Stimulated activated CD4-positive, alpha-beta T cell treated with anti-CD3 and anti-CD28 coated beads, Interleukin-4, amount 100 ng/mL, for 4 hours (primary cell): ENCODE measurements at places on chromosomes 1 and 21.

DNA sequence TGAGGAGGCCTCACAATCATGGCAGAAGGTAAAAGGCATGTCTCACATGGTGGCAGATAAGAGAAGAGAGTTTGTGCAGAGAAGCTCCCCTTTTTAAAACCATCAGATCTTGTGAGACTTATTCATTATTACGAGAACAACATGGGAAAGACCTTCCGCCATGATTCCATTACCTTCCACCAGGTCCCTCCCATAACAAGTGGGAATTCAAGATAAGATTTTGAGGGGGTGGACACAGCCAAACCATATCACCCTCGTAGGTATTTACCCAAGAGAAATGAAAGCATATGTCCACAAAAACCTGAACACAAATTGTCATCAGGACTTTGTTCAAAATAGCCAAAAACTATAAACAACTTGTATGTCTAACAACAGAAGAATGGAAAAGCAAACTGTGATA lies 45.9 kb upstream of the TENT5C start:
- DNase-seq: no peak

GRCh38 chr1:100606438-100606837 lies 68.5 kb downstream of the GPR88 start:
- DNase-seq: no peak

DNA sequence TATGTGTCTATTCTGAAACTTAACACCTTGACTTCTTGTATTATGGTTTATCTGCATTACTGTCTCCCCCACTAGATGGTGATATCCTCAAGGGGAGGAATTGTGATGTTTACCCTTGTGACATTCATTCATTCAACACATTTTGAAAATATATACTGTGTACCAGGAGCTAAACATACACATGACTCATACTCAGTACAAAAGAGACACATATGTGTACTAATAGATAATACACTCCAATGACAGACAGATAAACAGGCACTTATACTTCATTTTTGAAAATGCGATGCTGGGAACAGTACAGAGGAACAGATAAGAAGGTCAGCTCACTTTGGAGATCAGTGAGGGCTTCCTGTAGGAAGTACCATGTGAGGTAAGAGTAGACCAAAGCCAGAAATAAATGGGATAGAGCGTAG lies 8.9 kb upstream of the RAB3GAP2 start:
- no peak for DNase-seq

- no peak for DNase-seq
Observed at GRCh38 chr1:45266151-45266801, 59.9 kb upstream of the ZSWIM5 start.

DNA sequence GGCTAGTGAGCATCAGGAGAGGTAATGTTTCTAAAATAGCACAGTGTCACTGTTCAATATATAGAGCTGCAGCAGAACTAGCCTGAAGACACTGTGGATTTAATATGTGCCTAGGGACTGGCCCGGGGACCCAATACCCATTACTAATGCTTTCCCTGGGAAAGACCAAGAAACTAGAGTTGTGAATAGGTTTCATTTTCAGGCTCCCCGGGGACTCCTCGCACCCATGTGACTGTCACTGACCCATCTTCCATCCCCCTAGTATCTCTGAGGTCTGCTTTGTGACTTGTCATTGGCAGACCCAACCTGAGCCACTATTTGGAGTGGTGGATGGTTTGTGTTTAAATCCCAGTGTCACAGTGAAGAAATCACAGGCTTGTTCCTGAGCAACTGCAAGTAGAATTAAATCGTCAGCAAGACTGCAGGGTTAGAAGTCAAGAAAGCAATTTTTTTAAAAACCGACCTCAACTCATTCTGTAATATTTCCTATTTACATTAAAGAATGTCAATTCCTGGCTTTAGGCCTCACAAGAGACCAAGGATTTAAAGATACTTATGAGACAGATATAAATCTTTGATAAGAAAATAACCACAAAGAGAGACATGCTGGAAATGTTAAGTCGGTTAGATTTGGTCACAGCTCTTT lies 130.0 kb upstream of the TNR start:
- no peak for DNase-seq

DNA sequence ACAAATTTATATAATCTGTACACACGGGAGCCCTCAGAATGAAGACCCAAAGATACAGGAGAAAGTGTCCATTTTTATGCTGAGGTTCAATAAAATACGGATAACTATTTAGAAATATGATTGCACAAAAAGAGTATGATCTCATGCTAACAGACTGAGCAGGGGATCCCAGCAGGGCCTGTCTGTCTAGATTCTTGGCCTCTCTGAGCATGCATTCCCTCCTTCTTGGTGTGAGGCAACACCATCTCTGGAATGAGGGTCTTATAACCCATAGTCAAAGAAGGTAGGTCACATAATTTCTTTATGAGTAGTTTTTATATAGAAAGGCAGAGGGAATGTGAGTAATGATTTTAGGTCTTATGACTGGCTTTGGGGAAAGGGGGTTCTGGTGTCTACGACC lies 5.4 kb downstream of the PRMT6 start:
- DNase-seq: no peak

DNA sequence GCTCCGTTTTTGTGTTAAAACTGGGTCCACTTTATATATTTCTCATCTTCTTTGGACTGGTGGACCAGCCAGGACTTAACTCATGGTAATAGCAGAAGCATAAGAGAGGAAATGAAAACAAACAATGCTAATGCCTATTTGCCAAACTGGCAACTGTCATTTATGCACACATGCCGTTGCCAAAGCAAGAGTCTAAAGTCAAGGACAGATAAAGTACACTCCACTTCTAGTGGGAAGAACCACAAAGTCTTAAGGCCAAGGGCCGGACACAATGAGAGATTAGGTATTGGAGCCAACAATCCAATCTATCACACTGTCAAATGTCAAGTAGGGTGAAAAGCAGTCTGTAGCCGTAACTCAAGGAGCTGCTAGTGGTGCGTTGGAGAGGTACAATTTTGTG lies 157.7 kb downstream of the LYPLAL1 start:
- DNase-seq: no peak

DNA sequence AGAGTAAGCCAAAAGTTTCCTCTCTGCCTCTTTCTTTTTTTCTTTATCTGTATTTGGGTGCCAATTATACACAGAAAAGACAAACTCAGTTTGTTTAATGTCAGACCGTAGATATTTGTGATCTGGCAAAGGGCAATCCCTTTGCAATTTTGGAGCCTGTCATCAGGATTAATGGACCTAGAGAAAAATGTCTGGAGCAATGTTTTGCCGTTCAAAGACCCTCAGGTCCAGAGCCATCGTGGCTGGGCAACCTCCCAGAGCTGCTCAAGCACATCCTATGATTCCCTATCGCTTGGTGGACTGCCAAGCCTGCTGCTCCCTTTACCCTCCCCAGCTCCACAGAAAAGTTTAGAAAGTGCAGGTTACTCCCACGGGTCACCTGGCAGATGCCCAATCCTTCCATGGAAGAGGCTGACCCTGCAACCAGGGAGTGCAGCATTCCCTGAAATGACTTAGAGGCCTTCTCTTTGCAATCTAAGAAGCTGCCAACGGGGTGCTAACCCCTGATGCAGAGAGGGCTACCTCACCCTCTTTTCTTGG lies 112.5 kb upstream of the NGF start:
- DNase-seq: no peak

DNA sequence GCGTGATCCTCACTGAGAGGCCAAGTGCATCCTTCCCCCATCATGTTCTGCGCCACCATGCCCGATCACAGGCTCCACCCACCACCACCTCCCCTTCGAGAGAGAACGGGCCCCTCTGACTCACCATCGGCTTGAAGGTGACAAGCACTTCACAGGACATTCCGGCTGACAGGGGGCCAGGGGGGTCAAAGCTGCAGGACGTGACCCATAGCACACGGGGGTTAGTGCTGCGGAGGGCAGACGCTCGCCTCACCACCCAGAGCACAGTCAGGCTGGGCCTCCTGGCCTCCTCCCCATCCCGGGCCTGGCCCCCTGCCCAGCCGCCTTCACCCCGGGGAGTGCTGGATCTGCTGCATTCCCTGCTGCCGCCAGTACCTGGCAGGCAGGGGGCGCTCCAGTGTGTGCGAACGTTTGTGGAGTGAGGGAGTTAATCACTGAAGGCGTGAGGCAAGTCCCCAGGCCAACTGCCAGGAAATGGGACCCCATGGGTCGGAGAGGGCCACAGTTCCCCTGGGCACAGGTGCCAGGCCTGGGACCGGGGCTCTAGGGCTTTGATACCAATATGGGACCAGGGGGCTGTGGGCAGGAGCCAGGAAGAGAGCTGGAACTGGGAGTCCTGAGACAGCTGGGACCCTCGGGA lies 40.9 kb upstream of the TMEM52 start:
- peak; percentile 69 for DNase-seq

GRCh38 chr21:33668180-33668579 lies 25.9 kb downstream of the ITSN1 start:
- DNase-seq: no peak

DNA sequence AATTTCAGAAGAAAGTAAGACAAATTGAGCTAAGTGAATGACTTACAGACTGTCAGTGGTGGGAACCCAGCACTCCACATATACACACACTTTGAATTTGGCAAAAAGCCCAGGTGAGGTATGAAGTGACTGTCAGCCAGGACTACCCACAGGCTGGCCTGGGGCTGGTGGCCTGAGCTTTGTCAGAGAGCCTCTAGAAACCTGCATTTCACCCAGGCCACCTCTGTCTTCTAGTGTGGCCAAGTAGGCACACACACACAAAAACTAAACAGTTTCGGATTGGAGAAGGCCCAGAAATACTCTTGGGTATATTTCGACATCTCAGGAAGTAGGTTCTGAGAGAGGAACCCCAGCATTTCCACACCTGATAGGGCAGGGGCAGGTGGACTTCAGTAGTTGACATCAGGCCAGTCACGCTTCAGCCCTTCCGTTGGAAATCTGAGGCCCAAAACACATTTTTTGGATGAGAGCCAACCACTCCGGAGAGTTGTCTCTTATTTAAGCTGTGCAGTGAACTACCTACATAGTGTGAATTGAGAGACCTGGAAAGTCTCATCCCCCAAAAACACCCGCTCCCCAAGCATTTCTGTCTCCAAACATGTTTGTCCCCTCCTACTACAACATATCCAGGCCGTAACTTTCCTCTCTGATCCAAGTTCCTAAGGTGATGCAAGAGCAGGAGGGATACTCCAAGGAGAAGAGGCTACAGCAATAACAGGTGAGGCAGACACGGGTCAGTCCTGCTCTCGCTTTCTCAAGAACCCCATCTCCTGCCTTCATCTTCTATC lies 167.2 kb upstream of the PROX1 start:
- DNase-seq: no peak

GRCh38 chr1:219092206-219092605 lies 81.5 kb upstream of the LYPLAL1 start:
- DNase-seq: no peak

- no peak for DNase-seq
Observed at GRCh38 chr1:50110656-50111055, 1.9 kb downstream of the ELAVL4 start.

DNA sequence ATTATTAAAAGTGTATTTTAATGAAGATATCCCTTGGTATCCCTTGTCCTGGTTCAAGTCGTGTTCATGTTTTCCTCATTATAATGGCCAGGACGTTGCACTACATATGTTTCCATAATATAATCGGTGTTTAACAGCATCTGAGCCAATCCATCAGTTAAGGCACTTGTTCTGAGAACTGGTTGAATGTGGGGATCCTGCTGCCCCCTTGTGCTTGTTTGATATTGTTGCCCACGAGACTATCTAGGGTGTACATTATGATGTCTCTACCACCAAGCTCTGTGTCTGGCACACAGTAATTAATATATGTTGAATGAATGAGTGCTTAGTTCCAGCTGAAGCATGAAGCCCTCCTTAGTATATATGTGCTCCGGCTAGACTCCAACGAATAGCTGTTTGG lies 193.0 kb downstream of the CACNA1E start:
- no peak for DNase-seq

- DNase-seq: no peak
Observed at GRCh38 chr1:37761416-37762095, 3.4 kb downstream of the EPHA10 start.

DNA sequence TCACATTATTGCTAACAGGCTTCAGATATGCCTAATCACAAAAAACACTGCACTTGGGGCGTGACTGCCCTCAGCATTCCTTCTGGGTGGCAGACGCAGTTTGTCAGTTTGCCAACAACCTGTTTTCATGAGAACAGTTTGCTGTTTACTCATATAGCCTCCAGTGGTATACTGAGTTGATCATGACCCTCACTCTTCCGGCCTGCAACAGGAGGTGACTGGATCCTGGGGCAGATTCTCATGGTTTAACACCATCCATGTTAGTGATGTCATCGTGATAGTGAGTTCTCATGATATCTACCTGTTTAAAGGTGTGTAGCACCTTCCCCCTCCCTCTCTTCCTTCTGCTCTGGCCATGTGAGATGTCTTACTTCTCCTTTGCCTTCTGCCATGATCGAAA lies 555.2 kb downstream of the PLPP3 start:
- no peak for DNase-seq

DNA sequence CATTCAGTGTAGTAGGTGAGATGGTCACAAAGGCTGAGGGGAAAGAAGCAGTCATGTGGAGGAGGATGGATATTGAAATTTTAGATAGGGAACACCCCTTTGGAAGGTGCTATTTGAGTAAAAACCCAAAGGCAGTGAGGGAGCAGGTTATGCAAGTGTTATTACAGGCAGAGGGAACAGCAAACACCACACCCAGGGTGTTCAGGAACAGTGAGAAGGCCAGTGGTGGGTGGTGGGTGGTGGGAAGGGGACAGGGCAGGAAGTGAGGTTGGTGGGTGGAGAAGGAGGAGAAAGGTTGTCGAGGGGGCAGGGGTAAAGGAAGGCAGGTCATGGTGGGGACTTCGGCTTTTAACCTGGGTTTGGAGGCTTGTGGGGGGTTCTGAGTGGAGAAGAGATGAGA lies 39.2 kb upstream of the SCMH1 start:
- no peak for DNase-seq

- no peak for DNase-seq
Observed at GRCh38 chr21:36015045-36015444, 45.3 kb downstream of the SETD4 start.

- no peak for DNase-seq
Observed at GRCh38 chr1:180953291-180954004, 40.8 kb downstream of the KIAA1614 start.

DNA sequence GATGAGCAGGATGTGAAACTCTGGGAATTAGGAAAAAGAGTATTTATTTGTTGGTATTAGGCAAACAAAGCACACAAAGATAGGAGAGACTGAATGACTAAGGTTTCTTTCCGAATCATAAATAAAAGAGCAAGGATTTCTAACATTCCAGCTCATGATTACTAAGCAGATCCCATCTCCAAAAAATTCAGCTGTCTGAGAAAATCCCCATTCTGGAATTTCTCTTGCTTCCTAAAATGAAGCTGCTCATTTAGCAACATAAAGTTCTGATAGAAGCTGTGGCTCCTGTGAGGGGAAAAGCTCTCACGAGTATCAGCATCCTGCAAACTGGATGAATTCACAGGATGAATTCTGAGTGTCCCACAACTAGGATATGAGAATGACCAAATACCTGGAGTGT lies 6.7 kb upstream of the SH2D5 start:
- no peak for DNase-seq

DNA sequence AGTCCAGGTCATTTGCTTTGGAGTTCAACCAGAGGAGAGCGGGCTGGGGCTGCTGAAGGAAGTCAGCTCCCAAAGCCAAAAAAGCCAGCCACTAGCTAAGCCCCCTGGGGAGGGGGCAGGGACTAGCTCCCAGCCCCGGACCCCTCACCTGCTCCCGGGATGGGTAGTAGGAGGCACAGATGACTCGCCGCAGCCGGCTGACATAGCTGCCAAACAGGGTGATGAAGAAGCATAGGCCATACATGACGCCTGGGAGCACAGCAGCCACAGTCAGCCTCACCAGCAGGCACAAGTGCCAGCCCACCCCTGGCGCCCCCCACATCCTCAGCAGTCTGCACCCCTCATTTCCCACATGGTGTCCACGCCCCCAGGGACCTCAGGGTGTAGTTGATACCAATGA lies 7.4 kb downstream of the DCST2 start:
- no peak for DNase-seq
